ENCODE measurements at places on chromosomes 5 and 9.

DNA sequence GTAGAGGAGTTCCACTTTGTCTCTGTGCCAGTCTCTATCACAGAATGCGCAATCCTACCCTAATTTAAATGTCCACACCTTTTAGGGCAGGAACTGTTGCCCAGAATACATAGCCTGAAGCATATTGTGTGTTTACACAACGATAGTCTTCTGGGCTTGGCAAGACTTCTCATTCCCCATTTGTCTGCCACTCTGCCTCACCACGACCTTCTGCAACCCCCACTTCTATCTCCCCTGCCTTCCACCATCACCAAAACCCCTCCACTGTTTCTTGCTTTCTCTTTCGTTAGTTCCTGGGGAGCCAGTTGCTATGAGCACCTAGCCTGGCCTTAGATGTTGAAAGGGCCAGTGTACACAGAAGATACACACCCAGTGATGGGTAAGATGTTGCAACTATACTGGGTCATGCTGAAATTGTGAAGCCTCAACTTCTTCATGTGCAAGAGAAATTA, 883 bp upstream of the RNF145 start:
- DNase-seq, result peak; percentile 20

DNA sequence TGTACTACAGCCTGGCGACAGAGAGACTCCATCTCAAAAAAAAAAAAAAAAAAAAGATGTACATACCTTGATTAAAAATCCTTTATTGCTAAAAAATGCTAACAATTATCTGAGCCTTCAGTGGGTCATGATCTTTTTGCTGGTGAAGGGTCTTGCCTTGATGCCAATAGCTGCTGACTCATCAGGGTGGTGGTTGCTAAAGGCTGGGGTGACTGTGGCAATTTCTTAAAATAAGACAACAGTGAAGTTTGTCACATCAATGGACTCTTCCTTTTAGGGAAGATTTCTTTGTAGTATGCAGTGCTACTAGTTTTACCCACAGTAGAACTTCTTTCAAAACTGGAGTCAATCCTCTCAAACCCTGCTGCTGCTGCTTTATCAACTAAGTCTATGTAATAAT, 33.9 kb upstream of the OTULINL start:
- no peak for DNase-seq

DNA sequence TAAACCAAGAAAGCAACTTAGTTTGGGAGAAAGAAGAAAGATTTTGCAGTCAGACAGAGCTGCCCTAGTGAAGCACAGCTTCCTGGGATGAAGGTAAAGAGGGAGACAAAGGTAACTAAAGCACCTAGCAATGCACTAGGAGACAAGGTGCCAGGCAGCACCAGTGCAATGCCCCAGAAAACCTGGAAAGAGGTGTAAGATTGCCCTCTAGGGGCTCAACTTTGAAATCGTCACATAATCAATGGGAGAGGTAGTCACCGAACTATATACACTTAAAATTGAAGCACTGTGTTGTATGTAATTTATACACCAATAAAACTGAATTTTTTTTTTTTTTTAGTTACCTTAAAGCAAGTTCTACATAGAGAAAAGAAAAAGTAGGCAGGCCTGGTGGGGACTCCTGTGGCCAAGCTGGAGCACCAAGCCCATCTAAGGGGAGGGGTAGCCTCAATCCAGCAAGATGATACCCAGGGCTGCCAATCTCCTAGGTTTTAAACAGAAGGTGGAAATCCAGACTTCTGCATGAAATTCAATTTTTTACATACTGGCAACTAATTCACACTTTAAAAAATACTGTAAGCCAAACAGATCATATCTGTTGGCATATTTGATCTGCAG, 48.2 kb downstream of the CDK5RAP2 start:
- no peak for DNase-seq

- DNase-seq, result no peak
Measured at GRCh38 chr5:154977409-154977808, 36.1 kb upstream of the KIF4B start.

- DNase-seq, result no peak
Measured at GRCh38 chr9:123401879-123402513, 46.0 kb downstream of the CRB2 start.

GRCh38 chr9:93673021-93673838, 96.8 kb downstream of the PHF2 start:
- DNase-seq, result peak; percentile 19

GRCh38 chr9:91803970-91804752, 145.9 kb downstream of the ROR2 start:
- no peak for DNase-seq

DNA sequence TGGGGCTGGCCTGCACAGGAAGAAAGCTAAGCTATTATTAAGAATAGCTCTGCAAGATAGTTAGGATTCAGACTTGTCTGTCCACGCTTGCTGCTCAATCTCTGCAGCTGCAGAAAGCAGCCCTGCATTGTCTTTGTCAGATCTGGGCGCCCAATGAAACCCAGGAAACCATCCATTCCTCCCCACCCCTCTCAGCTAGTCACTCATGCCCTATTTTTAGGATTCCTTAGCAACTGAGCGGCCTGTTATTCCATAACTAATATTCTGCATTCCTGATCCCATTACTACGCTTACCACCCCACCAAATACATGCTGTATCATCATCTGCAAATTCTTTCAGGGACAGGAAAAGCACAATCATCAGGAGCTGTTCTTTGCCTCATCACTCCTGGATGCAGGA, 52.9 kb upstream of the APC start:
- DNase-seq, result no peak

DNA sequence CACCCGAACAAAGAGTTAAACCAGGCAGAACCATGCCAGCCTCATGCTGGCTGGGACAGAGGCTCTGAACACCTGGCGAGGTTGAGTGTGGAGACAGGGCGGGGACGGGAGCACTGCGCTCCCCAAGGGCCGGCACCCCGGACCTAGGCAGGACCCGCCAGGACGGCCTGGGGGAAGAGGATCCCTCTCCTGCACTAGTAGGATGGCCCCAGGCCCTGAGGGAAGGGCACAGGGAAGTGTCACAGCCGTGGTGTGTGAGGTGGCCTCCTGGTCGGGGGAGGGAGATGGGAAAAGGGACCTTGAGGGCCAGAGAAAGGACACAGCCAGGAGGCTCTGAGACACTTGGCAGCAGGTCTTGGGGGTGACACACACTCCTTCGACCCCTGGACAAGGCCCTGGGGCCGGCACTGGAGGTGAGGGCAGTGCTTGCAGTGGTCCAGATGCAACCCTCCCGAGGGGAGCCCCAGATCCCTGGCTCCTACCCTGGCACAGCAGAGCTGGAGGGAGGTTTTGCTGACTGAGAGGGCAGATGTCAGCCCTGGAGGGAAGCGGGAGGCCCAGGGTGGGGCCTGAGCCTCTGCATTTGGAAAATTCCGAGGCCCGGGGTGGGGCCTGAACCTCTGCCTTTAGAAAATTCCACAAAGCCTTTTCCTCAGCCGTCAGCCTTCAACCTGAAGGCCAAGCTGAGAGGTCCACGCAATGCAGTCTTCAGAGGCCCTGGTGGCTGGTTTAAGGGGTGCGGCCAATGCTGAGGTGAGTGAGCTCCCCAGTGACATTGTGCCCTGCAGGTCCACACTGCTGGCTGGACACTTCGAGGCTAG, 24.8 kb upstream of the TERT start:
- DNase-seq, result no peak

DNA sequence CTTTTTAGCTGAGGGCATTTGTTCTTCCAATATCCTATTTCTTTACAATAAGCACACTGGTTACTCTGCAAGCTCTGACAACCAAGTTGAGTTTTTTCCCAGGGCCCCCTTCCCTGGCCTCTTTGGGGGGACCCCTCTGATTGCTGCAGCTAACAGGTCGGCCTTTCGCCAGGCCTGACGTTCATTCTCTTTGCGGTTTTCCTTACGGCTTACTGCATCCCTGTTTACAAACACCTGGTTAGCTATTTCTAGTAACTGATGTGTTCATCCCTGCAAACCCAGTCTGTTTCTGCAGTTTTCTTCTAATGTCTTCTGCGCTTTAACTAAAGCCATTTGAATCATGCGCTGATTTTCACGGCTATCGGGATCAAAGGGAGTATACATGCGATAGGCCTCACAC, 37.5 kb upstream of the PPP1R26 start:
- DNase-seq, result no peak

DNA sequence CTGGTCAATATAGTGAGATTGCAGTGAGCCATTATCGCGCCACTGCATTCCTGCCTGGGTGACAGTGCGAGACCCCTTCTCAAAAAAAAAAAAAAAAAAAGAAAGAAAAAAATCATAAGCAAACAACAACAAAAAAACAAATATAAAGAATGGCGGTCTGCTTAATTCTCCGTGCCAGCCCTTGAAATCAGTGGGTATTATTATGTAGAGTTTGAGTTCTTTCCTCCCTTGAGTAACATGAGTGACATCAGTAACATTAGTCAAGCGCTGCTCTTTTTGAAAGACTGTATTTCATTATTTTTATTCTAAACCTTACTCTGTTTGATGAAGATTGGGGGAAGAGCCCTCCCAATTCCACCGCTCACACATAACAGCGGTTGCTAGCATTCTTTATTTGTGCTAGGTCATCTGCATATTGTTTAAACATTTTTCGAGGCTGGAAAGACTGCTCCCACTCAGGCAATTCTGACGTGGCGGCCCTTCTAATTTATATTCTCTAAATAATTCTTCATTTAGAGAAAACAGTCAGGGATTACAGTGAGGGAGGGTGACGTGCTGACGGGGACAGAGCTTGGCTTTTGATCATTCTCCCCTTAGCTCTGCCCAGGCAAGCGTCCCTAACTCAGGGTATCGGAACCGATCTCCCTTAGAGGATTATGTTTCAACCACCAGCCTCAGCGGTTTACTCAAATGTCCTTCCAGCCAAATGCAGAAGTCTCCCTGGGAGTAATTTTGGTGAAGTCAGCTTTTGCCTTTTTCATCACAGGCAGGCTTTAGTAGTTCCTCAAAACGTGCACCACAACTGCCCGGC, 860 bp upstream of the MARCHF6 start:
- DNase-seq, result no peak

GRCh38 chr9:133509179-133510083, 15.3 kb downstream of the MYMK start:
- peak; percentile 49 for DNase-seq

- no peak for DNase-seq
Measured at GRCh38 chr9:70441622-70442021, 27.2 kb upstream of the KLF9 start.

GRCh38 chr9:134361426-134361825, 35.2 kb downstream of the RXRA start:
- no peak for DNase-seq

DNA sequence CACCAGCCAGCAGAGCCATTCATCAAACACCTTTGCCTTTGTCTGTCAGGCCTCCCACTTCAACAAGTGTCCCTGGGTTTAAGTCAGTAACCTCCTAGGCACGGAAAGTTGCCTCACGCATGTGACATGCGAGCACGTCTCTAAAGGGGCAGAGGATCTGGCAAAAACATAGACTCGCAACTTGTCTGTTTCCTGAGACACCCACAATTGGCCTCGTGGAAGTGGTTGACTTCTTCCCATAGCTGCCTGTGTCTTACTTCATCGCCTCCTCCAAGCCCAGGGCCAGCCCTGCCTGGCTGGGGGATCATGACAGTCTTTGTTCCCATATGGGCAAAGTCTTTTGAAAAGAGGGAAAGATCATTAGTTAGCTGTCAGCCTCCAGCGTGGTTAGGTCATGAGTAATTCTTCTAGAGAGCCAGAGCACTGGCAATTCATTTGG, 35.5 kb upstream of the GLRX start:
- no peak for DNase-seq

GRCh38 chr5:3656803-3657202, 61.2 kb downstream of the IRX1 start:
- DNase-seq, result no peak

- no peak for DNase-seq
Measured at GRCh38 chr5:32290922-32291321, 21.8 kb downstream of the MTMR12 start.

DNA sequence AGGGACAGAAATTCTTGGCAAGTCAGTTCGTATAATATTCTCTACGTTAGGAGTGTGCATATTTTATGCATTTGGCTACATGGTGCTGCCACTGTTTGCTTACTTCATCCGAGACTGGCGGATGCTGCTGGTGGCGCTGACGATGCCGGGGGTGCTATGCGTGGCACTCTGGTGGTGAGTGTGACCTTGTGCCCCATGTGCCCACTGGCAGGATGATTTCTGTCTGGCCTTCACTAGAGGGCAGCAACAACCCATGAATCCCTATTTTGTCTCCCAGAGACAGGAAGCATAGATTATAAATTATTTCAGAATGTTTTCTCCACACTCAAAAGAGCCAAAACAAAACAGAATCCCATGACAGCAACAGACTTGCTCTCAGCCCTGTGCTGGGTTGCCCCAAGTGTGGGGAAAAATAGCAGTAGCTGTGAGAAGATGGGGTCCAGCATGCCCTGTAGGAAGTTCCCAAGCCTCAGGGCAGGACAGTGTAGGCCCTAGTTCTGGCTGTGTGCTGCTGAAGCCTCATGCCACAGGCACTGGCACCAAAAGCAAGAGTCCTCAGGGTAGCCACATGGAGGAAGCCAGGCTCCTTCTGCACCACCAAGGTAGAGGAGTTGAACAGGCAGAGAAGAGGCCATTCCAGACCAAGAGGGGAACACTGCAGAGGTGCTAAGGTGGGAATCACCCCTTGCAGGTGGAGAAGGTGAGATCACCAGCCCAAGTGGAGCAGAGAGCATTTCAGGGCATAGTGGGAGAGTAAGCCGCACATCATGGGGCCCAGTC, 16.0 kb downstream of the SLC22A5 start:
- peak; percentile 57 for DNase-seq

GRCh38 chr9:110030632-110031031, 177.3 kb downstream of the C9orf152 start:
- DNase-seq, result no peak

- DNase-seq, result peak; percentile 18
Measured at GRCh38 chr5:164597293-164597900, 1092.0 kb downstream of the MAT2B start.

DNA sequence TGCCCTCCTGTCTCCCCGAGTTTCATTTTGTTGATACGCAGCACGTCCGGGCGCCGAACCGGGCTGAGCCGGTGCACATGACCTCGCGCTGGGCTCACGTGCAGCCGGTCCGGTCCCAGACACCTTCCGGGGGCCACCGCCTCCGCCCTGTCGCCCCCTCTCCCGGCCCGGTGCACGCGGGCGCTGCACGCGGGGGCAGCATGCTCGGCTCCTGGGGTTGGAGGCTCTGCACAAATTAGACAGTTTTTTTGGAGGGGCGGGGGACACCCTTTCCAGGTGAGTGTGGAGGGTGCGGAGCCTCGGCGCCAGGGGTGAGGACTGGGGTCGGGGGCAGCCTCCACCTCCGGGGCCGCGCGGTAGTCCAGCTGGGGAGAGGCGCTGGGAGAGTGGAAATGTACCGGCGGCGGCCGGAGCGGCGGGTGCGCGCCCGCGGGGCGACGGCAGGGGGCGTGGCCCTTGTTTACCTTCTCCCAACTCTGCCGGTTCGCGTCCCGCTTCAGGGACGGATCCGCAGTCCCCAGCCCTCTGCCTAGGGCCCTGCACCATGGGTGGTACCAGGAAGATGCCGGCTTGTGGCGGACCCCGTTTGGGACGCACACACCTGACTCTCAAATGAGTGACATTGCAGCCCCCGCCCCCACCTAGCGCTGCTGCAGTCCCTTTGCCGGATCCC, 1.1 kb downstream of the JADE2 start:
- DNase-seq, result peak; percentile 79
